ENCODE measurements at places on chromosomes 2 and 18. TPM values are rescaled to one million over a fixed set of nuclear protein-coding genes. Genes with fewer than 3 reads are reported as not detected.

The CXCR1 gene
- total RNA-seq, result not detected

DNA sequence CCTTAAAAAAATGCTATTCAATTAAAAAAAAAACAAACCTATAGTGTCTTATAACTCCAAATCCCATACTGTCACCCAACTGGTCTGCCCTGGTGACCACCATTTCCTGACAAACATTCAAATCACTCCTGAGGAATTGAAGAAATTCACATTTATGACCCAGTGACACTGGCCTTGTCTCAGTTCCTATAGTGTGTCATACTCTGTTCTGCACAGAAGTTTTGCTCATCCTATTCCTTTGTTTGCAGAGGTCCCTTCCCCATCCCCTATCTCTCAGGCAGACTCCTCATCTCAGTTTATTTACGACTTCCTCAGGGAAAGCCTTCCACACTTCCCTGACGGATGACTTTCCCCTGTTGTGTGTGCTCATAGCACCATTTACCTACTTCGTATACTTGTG lies 14.7 kb downstream of the ZC3H6 start:
- no peak overlapping the region for H3K4me3 ChIP-seq
- no peak overlapping the region for H3K27ac ChIP-seq
- DNase-seq, result no peak
- H3K4me1 ChIP-seq, result no peaks in the 10 kb centered on the region

- H3K27me3 ChIP-seq, result no peaks in the 10 kb centered on the region
- no peak overlapping the region for H3K27ac ChIP-seq
- H3K36me3 ChIP-seq, result no peaks in the 10 kb centered on the region
- H3K4me3 ChIP-seq, result no peak overlapping the region
- no peaks in the 10 kb centered on the region for H3K4me1 ChIP-seq
These were observed 53.1 kb downstream of the LRRTM4 start for GRCh38 chr2:77469106-77469505.

GRCh38 chr2:203070701-203071100 lies 56.0 kb downstream of the NBEAL1 start:
- no peaks in the 10 kb centered on the region for H3K4me1 ChIP-seq
- H3K36me3 ChIP-seq, result peaks cover 22% of the 10 kb centered on the region
- DNase-seq, result no peak
- no peak overlapping the region for H3K4me3 ChIP-seq
- H3K27me3 ChIP-seq, result no peaks in the 10 kb centered on the region

DNA sequence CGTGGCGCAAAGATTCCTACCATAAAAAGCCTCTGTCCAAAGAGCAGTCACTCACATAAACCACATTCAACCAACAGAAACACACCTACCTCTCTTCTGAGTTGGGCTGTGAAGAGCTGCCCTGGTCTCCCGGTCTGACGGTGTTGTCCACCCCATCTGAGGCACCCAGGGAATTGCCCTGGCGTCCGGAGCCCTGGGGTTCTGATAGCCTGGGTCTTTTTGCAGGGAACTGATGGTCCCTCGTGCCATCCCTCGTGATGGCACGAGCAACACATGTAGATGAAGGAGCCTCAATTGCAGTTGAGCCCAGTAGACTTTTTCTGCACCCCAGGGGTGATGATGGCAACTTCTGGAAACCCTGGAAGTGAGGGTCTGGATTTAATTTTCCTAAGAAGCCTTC lies 13.8 kb downstream of the HJURP start:
- DNase-seq, result no peak
- peaks cover 2% of the 10 kb centered on the region for H3K4me1 ChIP-seq
- peaks cover 22% of the 10 kb centered on the region for H3K36me3 ChIP-seq
- no peak overlapping the region for H3K4me3 ChIP-seq
- H3K27ac ChIP-seq, result no peak overlapping the region

The LYG2 gene
- total RNA-seq, result not detected
